Stimulated activated CD4-positive, alpha-beta T cell treated with anti-CD3 and anti-CD28 coated beads, Interleukin-12 subunit alpha, Interleukin-12 subunit beta, amount 100 ng/mL, for 4 hours (primary cell): ENCODE measurements at places on chromosomes 6 and 20.

DNA sequence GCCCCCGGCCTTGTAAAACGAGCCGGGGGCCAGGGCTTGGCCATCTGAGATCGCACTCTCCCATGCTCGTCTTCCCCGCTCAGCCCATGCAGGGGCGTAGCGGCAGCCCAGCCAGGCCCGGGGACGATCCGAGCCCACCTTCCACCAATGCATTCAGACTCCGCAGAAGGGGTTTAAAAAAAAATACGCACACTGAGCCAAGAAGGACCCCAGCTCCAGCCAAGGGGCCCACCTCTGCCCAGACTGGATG is 320 bp downstream of the GSTA4 start:
- DNase-seq: peak; percentile 32

DNA sequence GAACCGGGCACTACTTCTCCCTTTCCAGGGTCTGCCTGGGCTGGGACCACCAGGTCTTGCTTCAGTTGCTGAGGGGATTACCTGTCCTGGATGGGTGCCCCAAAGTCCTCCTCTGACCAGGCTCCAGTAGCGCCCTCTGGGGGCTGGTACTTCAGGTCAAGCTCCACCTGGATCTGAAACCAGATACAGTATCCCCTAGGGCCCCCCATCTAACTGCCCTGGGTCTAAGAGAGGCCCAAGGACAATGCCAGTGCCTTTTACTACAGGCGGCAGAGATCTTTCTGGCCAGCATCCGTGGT is 11.2 kb upstream of the SPAG4 start:
- DNase-seq: no peak

DNA sequence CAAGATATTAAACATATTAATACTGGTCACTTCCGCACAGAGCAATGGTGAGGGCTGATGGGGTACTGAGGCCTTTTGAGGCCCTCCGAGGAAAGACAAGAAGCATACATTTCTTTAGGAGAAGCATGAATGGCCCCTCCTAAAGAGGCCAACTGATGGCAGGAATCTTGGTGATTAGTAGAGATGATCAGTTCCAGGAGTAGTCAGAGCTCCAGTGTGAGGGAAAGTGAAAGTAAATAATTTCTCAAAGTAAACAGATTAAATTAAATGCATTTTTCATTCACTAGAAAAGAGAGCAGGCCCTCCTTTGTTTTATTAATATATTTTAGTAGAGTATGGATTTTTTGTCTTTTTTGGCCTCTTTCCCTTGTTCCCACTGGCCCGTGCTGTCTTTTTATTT is 38.2 kb downstream of the NOX3 start:
- DNase-seq: no peak

- no peak for DNase-seq
These were observed 139.1 kb upstream of the SPTLC3 start for GRCh38 chr20:12869669-12870068.

DNA sequence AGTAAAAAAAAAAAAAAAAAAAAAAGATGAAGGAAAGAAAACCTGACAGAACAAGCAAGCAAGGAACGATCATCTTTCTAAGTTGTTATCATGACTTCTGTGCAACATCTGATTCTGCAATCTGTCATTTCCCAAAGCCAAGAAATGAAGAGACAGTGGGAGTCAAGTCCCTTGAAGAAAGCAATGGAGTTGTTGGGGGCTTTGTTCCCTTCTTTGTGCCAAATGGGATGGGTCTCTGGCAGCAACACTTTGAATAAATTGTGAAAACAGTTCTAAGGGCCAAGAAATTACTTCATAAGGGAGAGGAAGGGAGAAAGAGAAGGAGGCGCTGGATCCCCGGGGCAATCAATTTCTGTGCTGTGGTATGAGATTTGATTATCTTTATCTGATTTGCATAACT is 33.3 kb upstream of the RSPO3 start:
- no peak for DNase-seq
